Anterior cingulate cortex (tissue), 58 donors: ENCODE measurements at places on chromosomes 1 and 21.

DNA sequence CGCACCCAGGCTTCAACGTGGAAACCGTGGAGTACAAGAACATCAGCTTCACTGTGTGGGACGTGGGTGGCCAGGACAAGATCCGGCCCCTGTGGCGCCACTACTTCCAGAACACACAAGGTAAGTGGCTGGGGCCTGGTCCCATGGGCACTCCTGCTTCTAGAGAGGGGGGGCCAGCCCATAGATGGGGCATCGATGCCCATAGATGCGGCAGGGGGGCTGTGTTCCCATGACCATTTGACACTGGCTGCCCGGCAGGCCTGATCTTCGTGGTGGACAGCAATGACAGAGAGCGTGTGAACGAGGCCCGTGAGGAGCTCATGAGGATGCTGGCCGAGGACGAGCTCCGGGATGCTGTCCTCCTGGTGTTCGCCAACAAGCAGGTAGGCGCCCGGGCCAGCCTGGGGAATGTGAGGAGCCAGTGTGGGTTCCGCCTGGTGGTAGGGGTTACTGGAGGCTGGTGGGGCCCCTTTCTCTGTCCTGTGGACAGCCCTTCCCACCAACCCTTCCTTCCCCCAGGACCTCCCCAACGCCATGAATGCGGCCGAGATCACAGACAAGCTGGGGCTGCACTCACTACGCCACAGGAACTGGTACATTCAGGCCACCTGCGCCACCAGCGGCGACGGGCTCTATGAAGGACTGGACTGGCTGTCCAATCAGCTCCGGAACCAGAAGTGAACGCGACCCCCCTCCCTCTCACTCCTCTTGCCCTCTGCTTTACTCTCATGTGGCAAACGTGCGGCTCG, 5.6 kb downstream of the C1orf35 start:
- DNase-seq = no peak

- no peak for DNase-seq
These were observed 351.0 kb upstream of the B3GALT2 start for GRCh38 chr1:193537266-193538002.

GRCh38 chr1:175136246-175136645, 56.3 kb downstream of the KIAA0040 start:
- DNase-seq = no peak

- DNase-seq = no peak
These were observed 886 bp downstream of the BTBD8 start for GRCh38 chr1:92081031-92081430.

- DNase-seq = no peak
These were observed 42.1 kb upstream of the NEGR1 start for GRCh38 chr1:72324451-72324850.

DNA sequence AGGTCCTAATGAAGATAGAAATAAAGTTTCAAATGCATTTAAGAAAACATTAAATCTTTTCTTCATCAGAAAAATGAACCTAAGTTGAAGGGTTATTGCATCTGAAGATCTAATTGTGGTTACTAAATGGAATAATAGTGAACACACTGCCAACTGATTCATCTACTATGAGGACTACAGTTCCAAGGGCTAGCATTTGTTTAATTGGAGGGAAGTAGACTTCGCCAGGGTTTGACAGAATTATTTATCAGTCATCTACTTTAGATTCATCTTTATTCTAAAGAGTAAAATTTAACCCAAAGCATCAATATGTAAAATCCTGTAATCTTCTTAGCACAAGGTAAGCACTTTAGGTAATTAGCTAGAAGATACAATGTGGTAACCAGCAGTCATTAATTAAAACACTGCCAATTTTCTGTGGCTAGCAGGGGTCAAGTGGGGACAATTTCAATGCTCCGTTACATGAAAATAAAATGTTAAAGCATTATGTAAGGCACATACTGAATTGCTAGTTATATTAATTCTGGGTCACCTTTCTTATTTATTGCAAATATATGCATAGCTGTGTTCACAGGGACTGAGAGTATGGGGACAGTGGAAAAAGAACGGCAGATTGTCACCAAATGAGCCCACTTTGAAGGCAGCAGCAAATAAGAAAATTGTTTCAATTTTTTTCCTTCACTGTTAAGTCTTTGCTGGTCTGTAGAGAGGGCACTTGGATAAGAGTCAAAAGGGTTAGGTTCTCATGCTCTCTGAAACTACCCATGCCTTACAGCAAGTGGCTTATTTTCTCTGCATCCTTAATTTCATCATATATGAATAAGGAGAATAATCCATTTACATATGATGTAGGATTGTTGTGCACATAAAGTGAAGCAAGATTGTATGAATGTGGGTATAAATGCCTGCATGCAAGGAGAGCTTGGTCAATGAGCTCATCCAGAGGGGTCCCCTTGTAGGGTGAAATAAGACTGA, 416.0 kb downstream of the PCP4 start:
- DNase-seq = no peak

DNA sequence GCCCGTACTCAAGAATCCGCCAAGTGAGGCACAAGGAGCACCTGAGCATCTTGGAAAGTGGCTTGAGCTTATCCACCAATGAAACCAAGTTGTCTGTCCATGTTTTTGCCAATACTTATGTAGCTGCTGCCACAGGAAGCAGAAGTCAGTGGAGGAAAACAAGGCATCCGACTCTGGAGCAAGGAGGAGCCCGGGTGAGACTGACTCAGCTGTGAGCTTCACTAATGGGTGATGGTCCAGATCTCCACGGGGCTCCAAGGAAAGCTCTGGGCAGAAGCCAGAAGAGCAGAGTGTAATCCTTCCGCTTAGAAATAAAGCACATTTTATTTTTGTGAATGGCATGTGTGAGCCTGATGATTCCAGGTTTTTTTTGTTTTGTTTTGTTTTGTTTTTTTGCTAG, 12.3 kb upstream of the SSR2 start:
- no peak for DNase-seq

GRCh38 chr1:188249811-188250210, 1421.1 kb downstream of the PLA2G4A start:
- DNase-seq = no peak

GRCh38 chr1:156676820-156677615, at the start of gene NES:
NES (minus strand) TSS chr1:156677407; CDS start chr1:156677264, 143 bp downstream.
- DNase-seq = peak; percentile 51

GRCh38 chr1:26598890-26599289, 69.3 kb downstream of the RPS6KA1 start:
- DNase-seq = no peak

- no peak for DNase-seq
These were observed 56.8 kb downstream of the NFIA start for GRCh38 chr1:61138921-61139774.
